ENCODE measurements at places on chromosomes 1 and 21. TPM values are rescaled to one million over a fixed set of nuclear protein-coding genes. Genes with fewer than 3 reads are reported as not detected.

L1TD1 gene
- not detected for total RNA-seq

CLCNKB gene
- 0.22 TPM for total RNA-seq

TSSK3 gene
- 0.57 TPM for total RNA-seq

DNA sequence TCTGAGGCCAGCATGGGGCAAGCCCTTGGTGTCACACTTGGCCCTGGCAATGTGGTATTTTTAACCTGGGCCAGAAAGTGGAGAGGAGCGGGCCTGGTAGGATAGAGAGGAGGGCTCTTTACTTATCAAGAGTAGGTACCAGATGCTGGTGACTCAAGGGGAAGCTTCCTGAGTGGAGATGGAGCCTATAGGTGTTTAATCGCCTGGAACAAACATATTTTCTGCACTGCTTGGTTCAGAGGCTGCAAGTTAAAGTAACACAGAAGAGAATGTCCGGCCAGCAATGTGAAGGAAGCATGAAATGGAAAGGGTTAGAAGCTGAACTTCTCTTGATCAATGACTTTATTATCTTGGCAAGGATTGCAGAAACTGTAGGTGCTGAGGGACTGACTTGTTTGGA lies 74.3 kb downstream of the DDR2 start:
- no peak for DNase-seq

DNA sequence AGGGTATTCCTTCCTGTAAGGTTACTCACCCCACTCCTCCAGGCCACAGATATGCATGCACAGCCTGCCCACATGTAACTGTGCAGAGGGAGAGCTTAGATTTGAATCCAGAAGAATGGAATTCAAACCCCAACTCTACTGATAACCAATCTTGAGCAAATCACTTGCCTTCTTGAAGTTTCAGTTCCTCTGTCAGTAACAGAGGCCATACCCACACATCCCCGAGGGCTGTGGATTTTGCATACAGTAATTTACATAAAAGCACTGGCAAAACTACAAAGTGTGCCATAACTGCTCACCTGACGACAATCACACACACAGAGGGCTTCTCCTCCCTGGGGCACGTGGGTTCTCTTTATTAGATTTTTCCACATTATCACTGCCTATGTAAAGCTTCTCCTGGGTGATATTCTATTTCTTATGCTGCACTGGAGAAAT lies 18.6 kb downstream of the CD247 start:
- no peak for DNase-seq

DNA sequence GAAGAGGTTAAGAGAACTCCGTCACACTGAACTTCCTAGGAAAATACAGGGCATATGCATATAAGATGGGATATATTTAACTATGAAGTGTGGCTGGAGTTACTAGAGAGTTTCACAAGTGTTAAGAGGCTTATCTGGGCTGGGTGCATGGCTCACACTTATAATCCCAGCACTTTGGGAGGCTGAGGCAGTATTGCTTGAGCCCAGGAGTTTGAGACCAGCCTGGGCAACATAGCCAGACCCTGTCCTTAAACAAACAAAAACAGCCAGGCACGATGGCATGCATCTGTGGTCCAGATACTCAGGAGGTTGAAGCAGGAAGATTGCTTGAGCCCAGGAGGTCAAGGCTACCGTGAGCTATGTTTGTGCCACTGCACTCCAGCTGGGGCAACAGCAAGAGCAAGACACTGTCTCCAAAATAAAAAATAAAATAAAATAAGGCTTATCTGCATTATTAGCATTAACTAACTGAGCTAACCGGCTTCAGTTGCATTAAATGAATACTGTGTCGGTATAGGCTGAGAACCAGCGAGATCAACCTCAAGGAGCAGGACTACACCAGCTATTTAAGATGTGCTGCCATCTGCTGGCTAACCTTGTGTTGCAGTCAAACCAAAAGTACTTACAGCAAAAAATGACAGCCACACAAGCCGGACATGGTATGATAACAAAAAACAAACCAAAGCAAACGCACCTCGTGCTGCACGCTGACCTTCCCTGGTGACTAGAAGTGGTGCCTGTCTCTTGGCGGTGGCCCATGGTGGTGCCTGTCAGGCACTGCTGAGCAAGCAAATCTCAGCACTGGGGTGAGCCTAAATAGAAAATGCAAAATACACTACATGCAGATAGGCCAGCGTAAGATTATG lies 19.7 kb upstream of the RBBP5 start:
- peak; percentile 80 for DNase-seq

GRCh38 chr1:45414746-45415145 lies 74.5 kb upstream of the MUTYH start:
- no peak for DNase-seq

GRCh38 chr1:53354119-53354518 lies 26.2 kb upstream of the LRP8 start:
- no peak for DNase-seq
